ENCODE measurements at places on chromosomes 1 and 21.

GRCh38 chr1:37476087-37476452 lies 1.7 kb downstream of the ZC3H12A start:
- DNase-seq = no peak

- DNase-seq = no peak
Measured at GRCh38 chr1:100517515-100517914, 20.4 kb upstream of the GPR88 start.

DNA sequence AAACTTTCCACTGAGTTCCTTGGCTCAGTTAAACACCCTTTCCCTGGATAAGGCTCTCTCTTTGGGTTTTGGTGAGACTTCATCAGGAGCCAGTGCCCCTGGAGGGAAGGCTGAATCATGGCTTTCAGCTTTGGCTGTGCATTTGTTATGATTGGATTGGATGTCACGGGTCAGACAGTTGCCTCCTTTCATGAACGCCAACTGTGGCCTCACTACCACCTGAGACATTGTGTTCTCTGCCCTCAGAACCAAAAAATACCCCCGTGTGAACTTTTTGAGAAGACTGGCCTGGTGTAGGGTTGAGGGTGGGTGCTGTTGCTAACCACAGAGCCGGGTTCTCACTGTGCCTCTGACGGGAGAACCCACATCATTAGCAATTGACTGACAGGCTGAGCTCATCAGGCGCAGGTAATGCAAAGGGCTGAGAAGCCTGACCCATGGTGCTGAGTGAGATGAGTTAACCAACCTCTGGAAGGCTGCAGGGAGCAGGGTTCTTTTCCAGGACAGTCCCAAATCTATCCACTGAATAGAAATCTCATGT lies 65.6 kb downstream of the HHAT start:
- DNase-seq = no peak

DNA sequence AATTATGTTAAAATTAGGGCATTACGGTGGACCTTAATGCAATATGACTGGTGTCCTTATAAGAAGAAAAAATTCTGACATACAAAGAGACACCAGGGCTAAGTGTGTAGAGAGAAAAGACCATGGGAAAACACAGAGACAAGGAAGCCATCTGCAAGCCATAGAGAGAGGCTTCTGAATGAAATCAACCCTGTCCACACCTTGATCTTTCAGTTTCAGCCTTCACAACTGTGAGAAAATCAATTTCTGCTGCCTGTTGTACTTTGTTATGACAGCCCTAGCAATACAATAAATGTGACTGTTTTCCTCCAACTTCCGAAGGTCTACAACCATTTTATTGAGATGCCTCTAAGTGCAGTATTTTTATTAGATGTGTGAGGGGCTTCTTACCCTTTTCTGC lies 1407.2 kb downstream of the MRPL39 start:
- no peak for DNase-seq

- no peak for DNase-seq
Measured at GRCh38 chr1:204931768-204932572, 61.3 kb downstream of the NFASC start.

- no peak for DNase-seq
Measured at GRCh38 chr1:6257541-6258069, 3.3 kb downstream of the GPR153 start.

DNA sequence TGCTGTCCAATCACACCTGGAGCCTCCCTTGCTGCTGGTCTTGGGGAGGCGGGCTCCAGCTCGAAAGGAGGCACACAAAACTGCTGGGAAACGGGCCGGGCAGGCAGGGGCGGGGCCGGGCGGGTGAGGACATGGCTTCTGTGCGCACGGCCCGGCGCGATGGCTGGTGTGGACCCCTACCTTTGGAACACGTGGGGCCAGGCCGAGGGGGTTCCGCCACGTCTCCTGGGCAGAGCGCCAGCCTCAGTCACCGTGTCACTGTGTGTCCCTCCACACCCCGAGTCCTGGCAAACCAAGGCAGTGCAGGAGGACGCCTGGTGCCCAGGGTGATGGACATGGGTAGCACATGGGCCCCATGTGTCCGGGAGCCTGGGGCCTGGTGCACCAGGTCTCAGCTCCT lies 42.0 kb upstream of the ADARB1 start:
- DNase-seq = no peak

DNA sequence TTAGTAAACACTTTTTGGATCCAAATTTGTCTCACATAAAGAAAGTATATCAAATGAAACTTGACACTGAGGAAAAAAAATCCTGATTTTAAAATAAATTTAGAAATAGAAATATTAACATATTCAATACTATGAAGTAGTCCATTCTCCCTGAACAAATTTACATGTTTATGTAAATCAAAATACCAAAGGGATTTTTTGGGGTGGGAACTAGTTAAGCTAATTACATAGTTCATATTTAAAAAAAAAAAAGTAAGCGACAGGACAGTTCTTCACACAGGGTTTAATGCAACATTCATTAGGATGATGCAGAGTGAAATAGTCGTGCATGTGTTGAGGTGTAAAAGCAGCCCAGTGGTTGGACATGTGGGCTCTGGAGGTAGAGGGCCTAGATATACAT lies 433.5 kb upstream of the B3GALT2 start:
- no peak for DNase-seq

GRCh38 chr1:205319081-205320018 lies 2.2 kb downstream of the NUAK2 start:
- DNase-seq = no peak

DNA sequence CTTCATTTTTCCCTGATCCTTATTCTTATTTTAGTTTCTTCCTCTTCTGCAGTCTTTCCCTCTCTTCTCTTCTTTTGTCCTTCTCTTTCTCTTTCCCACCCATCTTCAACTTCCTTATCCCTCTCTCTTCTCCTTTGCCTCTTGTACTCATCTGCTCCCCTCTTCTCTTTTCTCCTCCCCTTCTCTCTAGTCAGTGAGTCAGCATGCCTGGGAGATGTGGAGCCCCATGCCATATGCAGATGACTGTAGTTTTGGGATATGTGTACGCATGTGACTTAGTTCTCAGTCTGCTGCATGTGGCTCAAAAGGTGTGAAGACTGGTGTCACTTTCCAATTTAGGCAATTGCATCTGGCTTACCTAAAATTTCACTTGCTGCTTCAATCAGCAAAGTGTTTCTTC lies 10.4 kb downstream of the DNAJC6 start:
- no peak for DNase-seq

GRCh38 chr1:15678578-15678977 lies 5.5 kb upstream of the PLEKHM2 start:
- DNase-seq = no peak

DNA sequence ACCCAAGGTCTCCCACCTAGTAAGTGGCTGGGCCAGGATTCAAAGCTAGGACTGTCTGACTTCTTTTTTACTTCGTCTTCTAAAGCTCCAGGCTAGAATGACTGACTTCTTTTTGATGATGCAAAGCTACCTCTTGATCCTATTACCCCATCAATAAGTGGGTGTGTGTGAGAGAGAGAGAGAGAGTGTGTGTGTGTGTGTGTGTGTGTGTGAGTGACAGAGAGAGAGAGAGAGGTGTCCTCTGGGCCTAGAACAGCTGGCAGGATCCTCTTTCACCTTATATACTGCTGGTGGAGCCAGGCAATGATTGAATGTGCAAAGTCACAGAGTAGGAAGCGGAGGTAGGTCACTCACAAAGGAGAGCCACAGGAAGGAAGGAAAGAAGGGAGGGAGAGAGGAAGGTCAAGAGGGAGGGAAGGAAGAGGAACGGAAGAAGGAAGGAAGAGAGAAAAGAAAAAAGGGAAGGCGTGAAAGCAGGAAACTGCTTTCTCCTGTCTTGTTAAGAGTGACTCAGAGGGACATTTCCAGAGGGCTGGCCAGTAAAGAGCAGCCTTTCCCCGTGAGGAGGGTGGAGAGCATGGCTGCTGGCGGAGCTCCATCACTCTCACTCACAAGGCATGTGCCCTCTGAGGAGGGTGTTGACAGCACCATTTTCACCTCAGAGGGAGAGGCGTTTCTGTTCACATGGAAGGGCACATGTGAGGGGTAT lies 68.9 kb downstream of the CDC7 start:
- DNase-seq = no peak

DNA sequence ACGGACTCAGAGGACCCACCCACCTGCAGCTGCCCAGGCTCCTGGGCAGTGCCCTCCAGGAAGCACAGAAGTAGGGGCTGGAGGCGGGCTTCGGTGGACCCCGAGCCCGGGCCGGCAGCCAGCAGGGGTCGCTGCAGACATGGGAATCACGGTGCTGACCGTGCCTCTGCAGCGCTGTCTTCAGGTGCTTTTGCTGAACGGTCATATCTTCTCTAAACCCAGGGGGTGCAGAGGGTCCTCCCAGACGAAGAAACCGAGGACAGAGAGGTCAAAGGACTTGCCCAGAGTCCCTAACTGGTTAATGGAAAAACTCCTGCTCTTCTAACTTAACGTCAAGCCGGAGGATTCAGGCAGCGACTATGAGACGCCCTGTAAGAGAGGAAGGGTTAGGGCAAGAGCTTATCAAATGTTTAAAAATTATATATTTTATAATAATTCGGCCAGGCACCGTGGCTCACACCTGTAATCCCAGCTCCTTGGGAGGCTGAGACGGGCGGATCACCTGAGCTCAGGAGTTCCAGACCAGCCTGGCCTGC lies 21.5 kb upstream of the LEFTY2 start:
- peak; percentile 50 for DNase-seq

- DNase-seq = no peak
Measured at GRCh38 chr1:111283838-111284237, 6.8 kb upstream of the CHIA start.

DNA sequence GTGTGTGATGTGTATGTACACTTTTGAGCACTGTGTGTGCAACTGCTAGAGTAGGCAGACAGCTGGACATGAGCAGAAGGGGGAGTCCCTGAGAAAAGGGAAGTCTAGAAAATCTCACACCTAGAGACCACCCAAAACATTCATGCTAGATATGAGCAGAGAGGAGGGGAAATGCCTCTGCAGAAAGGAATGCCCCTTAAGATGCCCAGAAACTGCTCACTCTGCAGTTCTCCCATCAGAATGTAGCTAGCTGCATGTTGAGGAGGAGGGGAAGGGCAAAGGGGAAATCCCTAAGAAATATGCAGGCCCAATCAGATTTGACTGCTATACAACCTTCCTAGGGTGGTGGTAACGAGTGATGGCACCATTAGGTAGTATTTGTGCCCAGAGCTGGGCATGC lies 31.8 kb upstream of the MAGOH start:
- no peak for DNase-seq

GRCh38 chr21:44295163-44295573 lies 4.7 kb upstream of the PFKL start:
- DNase-seq = no peak

DNA sequence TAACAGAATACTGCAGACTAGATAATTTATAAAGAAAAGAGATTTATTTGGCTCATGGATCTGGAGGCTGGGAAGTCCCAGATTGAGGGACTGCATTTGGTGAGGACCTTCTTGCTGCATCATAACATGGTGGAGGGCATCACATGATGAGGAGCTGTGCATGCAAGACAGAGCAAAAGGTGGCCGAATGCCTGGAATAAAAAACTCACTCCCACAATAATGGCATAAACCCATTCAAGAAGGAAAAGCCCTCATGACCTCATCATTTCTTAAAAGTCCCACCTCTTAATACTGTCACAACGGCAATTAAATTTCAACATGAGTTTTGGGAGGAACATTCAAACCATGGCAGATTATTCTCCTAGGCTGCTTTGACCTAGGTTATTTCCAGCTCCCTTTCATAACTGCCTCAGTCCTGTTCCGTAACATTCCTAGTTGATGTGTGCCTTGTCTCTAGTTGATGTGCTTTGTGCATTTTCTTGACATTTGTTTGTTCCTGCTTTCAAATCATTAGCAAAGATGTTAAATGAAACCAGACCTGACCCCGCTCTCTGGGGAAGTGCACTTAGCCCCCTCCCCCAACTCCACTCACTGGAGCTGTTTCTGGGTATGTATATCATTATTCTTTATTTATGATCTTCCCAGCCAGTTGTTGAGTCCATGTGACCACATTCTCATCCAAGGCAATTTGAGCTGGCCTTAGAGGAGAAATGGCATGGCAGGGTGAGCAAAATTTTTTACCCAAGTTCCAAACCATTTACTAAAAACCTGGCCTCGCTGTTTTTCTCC lies 148.5 kb downstream of the GDAP2 start:
- DNase-seq = no peak

GRCh38 chr1:25037174-25038074 lies 107.3 kb upstream of the RUNX3 start:
- DNase-seq = peak; percentile 68

DNA sequence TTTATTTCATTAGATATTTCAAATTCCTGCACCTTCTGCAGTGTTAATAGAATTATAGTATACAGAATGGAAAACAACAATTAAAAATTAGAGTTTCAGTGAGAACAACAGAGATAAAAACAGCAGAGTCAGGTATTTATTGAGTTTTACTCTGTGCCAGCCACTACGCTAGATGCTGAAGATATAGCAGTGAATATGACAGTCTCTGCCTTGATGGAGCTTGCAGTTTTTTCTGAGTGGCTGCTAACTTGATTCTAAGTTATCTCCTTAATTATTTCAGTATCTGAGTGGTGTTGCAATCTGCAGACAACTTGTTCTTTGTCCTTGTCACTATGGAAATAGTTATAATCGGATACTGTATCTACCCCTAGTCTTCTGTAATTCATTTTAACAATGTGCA lies 384.3 kb upstream of the ZRANB2 start:
- DNase-seq = no peak

- no peak for DNase-seq
Measured at GRCh38 chr1:81517987-81518386, 282.7 kb upstream of the ADGRL2 start.

DNA sequence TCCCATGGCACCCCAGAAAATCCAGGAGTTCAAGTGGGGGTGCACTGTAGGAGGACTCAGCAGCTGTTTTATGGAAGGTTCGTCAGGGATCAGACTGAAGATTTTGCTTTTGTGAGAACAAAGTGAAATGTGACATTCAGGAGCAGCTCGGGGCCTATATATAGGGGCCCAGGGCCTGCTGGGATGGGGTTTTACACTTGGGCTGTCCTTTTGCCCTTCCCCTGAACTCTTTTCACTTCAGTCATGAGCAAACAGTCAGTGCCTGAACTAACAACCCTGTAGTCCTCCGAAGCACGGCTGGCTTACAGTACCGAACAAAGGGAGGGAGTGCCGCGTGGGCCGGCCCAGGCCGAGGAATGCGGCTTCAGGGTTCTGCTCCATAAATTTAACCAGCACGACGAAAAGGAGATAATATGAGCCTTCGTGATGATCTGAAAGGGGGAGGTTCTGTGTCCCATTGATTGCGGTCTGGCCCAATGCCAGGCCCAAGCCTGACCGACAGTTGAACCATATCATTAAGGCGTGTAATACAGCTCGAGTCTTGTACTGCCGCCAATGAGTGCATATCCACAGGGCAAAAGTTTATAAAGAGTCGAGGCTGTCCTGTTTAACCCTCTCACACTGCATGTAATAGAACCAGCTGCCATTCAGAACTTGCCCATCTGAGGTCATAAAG lies 139.9 kb downstream of the DHRS3 start:
- no peak for DNase-seq

- DNase-seq = no peak
Measured at GRCh38 chr21:33985117-33986050, 69.8 kb upstream of the ATP5PO start.

DNA sequence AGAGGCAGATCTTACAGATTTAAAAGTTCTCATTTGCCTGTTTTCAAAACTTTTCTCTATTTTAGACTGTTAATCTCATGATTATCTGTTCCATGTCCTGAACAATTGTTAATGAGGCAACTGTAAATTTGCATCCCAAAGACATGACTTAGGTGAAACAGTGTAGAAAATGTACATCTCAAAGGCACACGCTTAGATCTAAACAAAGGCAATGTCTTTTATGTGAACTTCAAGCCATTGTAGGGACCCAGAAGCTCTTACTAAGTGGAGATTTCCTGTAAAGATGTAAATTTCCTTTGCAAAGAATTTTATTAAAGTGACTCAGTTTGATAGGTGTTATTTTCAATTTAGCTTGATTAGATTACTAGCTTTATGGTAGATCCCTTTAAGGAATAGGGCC lies 125.2 kb upstream of the F3 start:
- DNase-seq = no peak
